ENCODE measurements at places on chromosomes 3 and 15. TPM values are rescaled to one million over a fixed set of nuclear protein-coding genes. Genes with fewer than 3 reads are reported as not detected.

Gene GOLGA6B
- polyA plus RNA-seq, result not detected

GRCh38 chr3:43893727-43894126, 203.0 kb downstream of the ABHD5 start:
- no peak for DNase-seq

DNA sequence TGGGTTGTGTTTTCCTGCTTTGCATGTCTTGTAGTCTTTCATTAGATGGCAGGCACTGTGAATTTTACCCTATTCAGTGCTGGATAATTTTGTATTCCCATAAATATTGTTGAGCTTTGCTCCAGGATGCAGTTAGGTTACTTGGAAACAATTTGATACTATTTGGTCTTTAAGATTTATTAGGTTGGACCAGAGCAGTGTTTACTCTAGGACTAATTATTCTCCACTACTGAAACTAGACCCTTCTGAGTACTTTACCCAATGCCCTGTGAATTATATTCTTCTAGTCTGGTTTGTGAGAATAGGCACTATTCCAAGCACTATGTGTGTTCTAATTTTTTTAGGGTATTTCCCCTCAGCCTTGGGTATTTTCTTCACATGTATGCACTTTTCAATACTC, 37.8 kb upstream of the TASOR start:
- no peak for DNase-seq

- DNase-seq, result no peak
These were observed 745.3 kb downstream of the TUSC7 start for GRCh38 chr3:117454908-117455307.

- no peak for DNase-seq
These were observed 92.4 kb downstream of the CSNK1G1 start for GRCh38 chr15:64263567-64263966.

Gene INSYN1
- 0.29 TPM for polyA plus RNA-seq

DNA sequence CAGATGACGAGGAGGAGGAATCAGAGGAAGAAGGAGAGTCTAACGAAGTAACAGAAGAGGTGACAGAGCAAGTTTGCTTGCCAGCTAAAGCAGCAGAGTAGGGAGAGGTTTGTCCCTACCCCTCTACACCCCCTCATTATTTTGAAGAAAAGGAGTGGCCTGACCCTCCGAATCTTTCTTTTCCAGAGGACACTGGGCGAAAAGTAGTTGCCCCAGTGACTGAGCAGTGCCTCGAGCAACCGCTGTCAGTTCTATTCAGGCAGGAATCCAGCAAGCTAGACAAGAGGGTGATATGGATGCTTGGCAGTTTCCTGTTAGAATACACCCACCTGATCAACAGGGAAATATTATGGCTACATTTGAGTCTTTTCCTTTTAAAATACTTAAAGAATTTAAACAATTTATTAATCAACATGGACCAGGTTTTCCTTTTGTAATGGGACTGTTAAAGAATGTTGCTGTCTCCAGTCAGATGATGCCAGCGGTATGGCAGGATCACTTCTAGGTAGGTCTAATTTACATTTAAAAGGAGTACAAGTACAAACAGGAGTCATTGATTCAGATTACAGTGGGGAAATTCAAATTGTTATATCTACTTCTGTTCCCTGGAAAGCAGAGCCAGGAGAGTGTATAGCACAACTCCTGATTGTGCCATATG, 31.9 kb upstream of the ACVR2B start:
- no peak for DNase-seq

DNA sequence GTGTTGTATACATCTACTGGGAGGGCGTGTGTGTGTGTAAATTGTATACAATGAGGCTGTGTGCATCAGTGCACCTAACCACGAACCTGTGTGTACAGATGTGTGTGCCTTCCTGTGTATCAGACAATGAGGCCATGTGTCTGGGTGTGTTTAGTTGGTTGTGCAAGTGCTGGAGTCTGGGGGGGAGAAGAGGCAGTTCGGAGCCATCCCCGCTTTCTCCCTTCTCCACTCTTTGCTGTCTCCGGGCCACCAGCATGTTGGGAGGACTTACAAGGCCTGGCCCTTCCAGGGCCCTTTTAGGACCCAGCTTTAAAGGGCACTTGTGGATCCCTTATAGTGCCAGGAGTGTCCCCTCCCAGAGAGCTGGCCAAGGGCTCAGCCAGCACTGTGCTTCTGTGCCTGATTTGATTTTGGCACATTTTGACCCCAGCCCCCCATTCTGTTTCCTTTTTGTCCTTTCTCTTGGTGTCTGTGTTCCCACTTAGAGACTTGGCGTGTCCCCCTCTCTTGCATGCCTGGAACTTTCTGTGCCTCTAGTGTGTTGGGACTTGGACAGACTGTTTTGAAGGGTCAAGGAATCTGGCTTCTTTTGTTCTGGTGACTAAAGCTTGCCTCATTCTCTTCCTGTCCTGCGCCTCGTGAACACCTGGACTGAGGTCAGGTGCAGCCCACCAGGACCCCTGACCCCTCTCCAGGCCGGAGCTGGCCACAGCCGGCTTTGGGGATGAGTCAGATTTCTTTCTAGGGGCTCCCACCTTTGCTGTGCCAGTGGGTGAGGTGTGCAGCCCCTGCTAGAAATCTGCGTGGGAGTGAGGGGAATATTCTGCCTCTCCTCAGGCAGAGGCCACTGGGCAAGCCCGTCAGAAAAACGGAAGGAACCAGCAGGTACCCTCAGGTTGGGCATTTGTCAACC, 1.5 kb downstream of the CTDSPL start:
- no peak for DNase-seq

GRCh38 chr15:66224946-66225345, 28.6 kb downstream of the MEGF11 start:
- DNase-seq, result no peak

DNA sequence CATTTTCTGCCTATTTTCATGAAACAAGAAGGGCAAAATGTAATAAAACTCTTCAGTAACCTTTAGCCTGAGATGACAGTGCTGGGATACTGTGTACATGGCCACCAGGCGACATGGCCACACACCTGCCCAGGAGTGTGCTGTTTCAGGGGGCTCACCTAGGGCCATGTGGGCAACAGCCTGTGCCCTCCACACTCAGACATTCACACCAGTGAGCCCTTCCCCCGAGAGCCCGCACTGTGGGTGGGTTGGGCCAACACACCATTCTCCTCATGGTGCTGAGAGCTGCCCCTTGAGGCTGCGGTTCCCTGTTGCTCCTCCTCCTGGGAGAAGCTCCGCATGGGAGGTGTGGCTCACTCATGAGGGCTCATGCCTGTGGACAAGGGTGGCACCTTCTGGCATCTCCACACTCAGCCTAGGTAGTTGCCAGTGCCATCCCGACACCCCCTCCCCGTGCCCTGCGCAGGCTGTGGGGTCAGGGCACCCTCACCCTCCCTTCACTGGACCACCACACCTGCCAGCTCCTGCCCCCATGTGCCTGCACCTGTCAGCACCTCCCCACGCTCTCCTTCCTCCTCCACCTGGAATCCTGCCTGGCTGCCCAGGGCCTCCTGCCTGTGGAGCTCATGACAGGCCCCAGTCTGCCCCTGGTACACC, 19.7 kb downstream of the OCA2 start:
- no peak for DNase-seq

Gene CCDC39
- not detected for polyA plus RNA-seq

GRCh38 chr15:59174151-59174834, 32.4 kb upstream of the LDHAL6B start:
- DNase-seq, result no peak

- no peak for DNase-seq
These were observed 381.1 kb downstream of the CTNNB1 start for GRCh38 chr3:41580274-41580959.

DNA sequence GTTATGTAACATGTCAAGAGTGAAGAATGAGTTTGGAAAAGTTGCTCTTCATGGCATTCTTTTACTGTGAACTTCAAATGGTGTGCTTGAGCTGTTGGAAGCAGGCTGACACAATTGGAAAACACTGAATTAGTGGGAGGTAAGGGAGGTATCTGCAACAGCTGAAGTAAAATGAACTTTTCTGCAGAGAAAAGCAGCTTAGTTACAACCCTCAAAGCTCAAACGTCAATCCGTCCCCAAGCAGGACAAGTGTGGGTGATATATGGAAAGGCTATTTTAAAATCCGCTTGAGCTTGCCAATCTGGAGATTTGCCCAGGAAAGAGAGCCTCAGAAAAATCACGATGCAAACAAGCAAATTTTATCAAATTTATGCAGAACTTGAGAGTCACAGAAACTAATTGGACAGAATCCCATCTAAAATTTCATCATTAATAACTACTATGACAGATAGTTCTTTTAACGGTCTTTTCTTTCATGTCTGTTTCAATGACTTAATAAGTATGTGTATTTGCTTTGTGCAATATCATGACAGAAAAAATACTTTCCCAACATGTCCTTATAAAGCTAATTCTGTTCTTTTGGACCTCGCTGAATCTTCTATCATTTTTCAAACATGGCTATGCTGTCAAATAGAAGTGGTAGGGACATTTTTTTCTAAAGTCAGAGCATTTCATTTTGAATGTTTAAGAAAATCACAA, 266.6 kb upstream of the SLITRK3 start:
- DNase-seq, result no peak

- no peak for DNase-seq
These were observed 123.7 kb upstream of the ATP2B2 start for GRCh38 chr3:10628891-10629670.

Gene FBXW12
- not detected for polyA plus RNA-seq

DNA sequence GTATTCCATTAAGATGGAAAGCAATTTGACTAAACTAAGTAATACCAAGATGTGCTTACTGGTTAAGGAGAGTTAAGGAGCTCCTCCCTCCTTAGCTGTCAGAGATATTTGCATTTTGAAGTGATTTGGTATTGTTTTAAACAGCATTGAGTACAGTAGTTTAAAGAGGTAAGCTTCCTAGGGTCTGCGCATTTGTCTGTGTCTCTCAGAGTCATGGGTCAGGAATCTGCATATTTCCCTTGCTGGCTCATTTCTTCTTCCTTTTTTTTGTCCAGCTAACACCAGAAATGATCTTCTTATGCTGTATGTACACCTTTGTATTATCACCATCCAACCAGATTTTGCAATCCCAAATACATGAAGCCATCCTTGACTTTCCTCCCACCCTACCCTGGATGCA, 163.0 kb upstream of the BFSP2 start:
- DNase-seq, result no peak

DNA sequence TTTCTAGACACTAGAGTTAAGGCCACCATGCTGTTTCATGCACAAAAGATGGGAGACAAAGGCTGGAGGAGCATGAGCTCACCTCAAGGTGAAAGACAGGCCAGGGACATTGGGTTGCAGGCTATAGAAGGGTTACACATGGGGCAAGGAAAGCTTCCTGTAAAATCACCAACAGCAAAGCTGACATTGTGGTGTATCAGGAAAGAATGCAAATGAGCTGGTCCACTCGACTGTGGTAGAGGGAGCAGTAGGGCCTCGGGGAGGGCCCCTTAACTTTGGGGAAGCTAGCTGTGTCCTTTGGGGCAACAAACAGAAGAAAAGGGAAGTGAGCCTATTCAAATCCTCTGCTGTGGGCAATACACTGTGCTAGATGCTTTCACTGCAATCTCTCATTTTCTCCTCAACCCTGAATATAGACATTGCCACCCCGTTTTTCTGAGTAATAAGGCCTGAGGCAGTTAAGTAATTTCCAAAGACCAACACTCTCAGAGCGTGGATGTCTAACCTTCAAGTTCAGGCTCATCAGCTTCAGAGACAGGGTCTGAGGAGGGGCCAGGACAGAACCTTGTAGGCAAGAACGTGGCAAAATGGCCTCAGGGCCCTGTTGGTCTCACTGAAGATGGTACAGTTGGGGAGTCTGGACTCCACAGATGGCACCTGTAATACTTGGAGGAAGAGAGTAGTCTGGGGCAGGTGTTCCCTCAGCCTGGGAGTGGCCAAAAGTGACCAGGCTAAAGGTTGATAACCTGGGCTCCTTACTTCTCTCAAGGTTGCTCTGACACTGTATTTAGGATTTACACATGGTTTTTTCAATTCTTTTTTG, 24.1 kb downstream of the CX3CR1 start:
- DNase-seq, result no peak

DNA sequence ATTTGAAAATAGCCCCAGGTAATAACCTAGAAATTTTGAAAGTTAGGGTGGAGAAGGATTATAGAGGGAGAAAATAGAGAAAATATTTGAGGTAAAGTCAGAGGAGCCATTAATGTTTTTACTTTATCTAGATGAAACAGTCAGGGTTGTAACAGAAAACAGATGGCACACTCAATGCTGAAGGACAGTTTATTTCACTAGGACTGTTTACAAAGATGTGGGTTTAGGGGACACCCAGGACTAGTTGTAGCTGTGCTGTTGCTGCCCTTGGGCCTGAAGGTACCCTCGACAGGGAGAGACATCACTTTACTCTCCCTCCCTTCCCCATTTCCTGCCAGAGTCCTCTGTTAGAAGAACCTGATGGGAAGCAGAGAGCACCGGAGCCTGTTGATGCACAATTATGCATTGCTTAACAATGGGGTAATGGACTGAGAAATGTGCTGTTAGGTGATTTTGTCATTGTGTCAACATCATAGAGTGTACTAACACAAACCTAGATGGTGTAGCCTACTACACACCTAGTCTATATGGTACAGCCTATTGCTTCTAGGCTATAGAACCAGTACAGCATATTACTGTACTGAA, 103.8 kb downstream of the GALK2 start:
- DNase-seq, result no peak

Gene NBEAL2
- 2.1 TPM for polyA plus RNA-seq

- DNase-seq, result no peak
These were observed 109.4 kb downstream of the FILIP1L start for GRCh38 chr3:100004931-100005330.

Gene SAMD7
- polyA plus RNA-seq, result not detected

DNA sequence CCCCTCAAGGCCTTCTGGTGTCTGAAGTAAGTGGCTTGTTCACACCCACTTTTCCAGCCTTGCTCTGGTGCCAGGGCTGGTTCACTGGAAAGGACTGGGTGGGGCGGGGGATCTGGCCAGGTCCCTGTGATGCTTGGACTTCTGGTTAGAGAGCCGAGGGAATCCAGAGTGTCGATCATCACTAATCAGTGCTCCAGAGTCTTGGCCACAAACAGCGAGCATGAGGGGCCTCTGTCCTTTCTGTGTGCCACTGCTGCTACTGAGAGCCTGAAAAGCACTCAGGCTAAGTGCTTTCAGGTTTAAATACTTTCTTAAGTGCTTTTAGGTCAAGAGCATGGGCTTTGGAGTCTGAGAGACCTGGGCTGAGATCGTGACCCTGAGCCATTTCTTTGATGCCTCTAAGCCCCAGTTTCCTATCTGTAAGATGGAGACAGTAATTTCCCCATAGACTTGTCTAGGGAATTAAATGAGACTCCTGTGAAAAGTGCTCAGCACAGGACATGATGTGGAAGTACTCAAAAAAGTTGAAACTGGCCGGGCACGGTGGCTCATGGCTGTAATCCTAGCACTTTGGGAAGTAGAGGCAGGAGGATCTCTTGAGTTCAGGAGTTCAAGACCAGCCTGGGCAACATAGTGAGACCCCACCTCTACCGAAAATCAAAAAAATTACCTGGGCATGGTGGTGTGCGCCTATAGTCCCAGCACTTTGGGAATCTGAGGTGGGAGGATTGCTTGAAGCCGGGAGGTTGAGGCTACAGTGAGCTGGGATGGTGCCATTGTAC, 53.8 kb upstream of the SEC22A start:
- DNase-seq, result no peak

GRCh38 chr15:64619880-64620839, 155.2 kb downstream of the RBPMS2 start:
- DNase-seq, result no peak

GRCh38 chr3:37221407-37221806, 47.0 kb upstream of the LRRFIP2 start:
- no peak for DNase-seq
